ENCODE measurements at places on chromosomes 6 and 20.

GRCh38 chr6:37454420-37455140 lies 21.6 kb downstream of the CMTR1 start:
- no peak for DNase-seq

DNA sequence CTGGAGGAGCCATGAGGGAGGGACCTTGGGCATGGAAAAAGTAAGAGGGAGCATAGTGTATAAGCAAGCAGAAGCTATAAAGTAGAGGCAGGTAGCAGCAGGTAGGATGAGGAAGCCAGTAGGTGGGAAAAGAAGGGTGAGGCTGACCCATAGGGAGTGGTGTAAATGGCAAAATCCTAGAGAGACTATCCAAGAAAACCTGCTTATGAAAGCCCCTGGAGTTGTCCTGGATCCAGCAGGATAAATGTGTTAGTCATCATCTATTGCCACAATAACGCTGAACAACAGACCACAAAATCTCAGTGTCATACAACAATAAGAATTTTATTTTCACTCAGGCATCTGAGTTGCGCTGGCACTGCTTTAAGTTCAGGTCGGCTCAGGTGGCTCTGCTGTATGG lies 30.2 kb downstream of the CHD6 start:
- no peak for DNase-seq

- DNase-seq = no peak
These were observed 86.9 kb downstream of the PLEKHG1 start for GRCh38 chr6:150686566-150686965.

- no peak for DNase-seq
These were observed 182.5 kb downstream of the GJA10 start for GRCh38 chr6:90076511-90077415.
